Breast epithelium (tissue), 4 donors: ENCODE measurements at places on chromosomes 7 and 10. TPM values are rescaled to one million over a fixed set of nuclear protein-coding genes. Genes with fewer than 3 reads are reported as not detected.

DNA sequence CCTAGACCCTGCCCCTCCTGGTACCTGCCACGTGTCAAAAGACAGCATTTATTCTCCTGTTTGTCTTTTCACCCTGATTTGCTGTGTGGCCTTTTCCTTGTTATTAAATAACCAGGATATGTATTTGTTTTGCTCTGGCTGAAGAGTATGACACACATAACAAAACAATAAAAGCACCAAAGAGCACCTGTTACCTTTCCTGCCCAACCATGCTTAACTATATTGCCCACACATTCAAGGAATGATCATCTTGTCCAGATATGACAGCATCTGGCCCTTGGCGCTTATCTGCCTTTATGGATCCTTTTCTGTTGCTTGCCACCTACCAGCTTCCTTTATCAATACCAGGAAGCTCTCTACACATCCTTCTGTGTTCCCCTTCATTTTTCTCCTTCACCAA lies 357.7 kb downstream of the FGFR2 start:
- no peaks in the 10 kb centered on the region for H3K36me3 ChIP-seq
- no peaks in the 10 kb centered on the region for H3K27me3 ChIP-seq
- no peak overlapping the region for H3K27ac ChIP-seq
- H3K4me3 ChIP-seq = no peak overlapping the region

DNA sequence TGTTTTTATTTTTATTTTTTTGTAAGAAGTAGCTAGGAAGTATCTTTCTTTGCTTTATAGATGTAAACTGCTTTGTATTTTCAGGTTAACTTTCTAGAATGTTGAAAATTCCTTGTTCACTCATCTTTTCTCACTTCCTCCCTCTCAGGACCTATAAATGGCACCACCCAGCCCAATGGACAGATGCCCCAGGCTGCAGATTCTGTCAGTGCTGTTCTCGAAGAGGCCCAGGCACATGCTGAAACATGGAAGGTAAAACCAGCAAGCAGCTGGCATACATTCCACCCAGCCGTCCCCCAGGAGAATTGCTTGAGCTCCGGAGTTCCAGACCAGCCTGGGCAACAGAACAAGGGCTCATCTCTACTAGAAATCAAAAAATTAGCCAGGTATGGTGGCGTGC lies 47.1 kb upstream of the PDSS1 start:
- no peak overlapping the region for H3K27ac ChIP-seq
- H3K27me3 ChIP-seq = peaks cover 6% of the 10 kb centered on the region
- H3K36me3 ChIP-seq = no peaks in the 10 kb centered on the region

- no peaks in the 10 kb centered on the region for H3K27me3 ChIP-seq
- DNase-seq = no peak
- H3K4me3 ChIP-seq = no peak overlapping the region
- H3K36me3 ChIP-seq = no peaks in the 10 kb centered on the region
Observed at GRCh38 chr10:93281367-93281720, 200.8 kb downstream of the MYOF start.

GRCh38 chr10:78290131-78290750 lies 256.6 kb downstream of the RPS24 start:
- H3K27ac ChIP-seq = no peak overlapping the region
- DNase-seq = no peak
- H3K4me3 ChIP-seq = no peak overlapping the region
- no peaks in the 10 kb centered on the region for H3K4me1 ChIP-seq
- H3K36me3 ChIP-seq = no peaks in the 10 kb centered on the region
- H3K27me3 ChIP-seq = no peaks in the 10 kb centered on the region

DNA sequence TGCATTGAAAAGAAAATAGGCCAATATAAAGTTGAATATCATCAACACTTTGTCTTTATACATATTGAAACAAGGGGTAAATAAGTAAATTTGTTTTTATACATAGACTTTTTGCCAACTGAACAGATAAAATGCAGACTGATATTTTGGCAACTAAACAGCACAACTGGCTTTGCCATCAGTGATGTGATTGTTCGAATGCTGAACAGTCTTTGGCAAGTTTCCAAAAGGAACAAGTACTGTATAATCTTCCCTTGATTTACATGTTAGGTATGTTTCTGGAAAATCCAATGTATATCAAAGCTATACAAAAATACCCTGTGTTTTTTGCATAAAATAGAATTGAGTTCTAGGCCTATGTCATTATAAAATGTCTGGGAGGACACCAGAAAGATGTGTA lies 18.2 kb upstream of the ANKRD1 start:
- no peak for DNase-seq
- H3K27ac ChIP-seq = no peak overlapping the region
- H3K4me3 ChIP-seq = no peak overlapping the region
- no peaks in the 10 kb centered on the region for H3K36me3 ChIP-seq

GRCh38 chr10:45001381-45002148 lies 842 bp downstream of the ZNF22 start:
- no peaks in the 10 kb centered on the region for H3K36me3 ChIP-seq
- H3K4me3 ChIP-seq = peak overlapping the region; percentile 56
- H3K27me3 ChIP-seq = no peaks in the 10 kb centered on the region
- peak overlapping the region; percentile 99 for H3K27ac ChIP-seq
- DNase-seq = no peak

PIK3AP1 gene
- 14.2 TPM for total RNA-seq

GRCh38 chr7:130360518-130360917 lies 15.9 kb downstream of the CPA5 start:
- H3K27me3 ChIP-seq = no peaks in the 10 kb centered on the region
- peaks cover 8% of the 10 kb centered on the region for H3K4me1 ChIP-seq
- no peak overlapping the region for H3K4me3 ChIP-seq
- no peak for DNase-seq
- no peaks in the 10 kb centered on the region for H3K36me3 ChIP-seq

GRCh38 chr10:77641788-77642397 lies 4.3 kb upstream of the KCNMA1 start:
- H3K27ac ChIP-seq = no peak overlapping the region
- no peaks in the 10 kb centered on the region for H3K36me3 ChIP-seq
- H3K27me3 ChIP-seq = peaks cover 20% of the 10 kb centered on the region
- DNase-seq = peak; percentile 63
- no peak overlapping the region for H3K4me3 ChIP-seq

LHPP gene
- total RNA-seq = 13.1 TPM

GRCh38 chr7:141551094-141551781 lies at the start of gene AGK:
AGK (plus strand) TSS chr7:141551410; CDS start chr7:141555467, 4,057 bp downstream.
- H3K36me3 ChIP-seq = no peaks in the 10 kb centered on the region
- H3K27me3 ChIP-seq = no peaks in the 10 kb centered on the region
- no peaks in the 10 kb centered on the region for H3K4me1 ChIP-seq
- H3K27ac ChIP-seq = peak within 1 kb of the TSS; percentile 70

TMEM130 gene
- total RNA-seq = 1.3 TPM

DNA sequence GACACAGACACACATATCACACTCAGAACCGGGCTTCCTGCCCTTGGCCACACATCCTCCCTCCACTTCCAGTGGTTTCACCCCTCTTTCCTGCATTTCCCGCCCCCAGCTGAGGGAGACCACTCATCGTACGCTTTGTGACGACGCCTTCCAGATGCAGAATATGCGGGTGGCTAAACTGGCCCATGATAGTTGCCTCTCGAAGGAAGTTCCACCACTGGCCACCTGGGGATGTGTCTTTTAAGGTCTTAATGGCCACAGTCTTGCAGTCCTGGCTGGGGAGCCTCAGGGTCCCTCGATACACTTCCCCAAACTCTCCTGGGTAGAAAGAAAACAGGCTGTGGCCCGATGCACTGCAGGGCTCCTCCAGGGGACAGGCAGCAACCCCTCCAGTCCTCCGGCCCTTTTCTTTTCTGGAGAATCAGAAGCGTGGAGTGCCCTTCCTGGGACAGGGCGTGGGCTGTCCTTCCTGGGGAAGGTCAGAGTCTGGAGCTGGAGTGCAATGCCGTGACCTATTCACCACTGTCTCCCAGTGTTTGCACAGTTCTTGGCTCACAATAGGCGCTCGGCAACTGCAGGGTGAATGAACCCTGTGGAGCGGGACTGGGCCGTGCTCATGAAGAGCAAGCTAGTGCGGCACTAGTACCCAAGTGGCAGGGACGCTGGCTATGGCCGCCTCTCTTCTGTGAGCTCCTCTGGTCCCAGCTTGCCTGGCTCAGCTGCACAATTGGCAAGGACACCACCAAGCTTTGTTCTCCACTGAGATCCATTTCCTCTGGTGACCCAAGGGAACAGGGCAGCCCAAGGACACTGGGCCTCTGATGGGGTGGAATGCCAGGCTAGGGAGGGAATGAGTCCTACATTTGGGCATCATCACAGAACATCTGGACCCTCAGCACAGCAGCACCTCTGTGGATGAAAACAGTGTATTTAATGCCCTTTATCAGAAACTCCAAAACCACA lies 13.2 kb downstream of the EPHA1 start:
- peaks cover 17% of the 10 kb centered on the region for H3K4me1 ChIP-seq
- no peaks in the 10 kb centered on the region for H3K27me3 ChIP-seq
- no peaks in the 10 kb centered on the region for H3K36me3 ChIP-seq
- no peak overlapping the region for H3K4me3 ChIP-seq
- no peak overlapping the region for H3K27ac ChIP-seq

DNA sequence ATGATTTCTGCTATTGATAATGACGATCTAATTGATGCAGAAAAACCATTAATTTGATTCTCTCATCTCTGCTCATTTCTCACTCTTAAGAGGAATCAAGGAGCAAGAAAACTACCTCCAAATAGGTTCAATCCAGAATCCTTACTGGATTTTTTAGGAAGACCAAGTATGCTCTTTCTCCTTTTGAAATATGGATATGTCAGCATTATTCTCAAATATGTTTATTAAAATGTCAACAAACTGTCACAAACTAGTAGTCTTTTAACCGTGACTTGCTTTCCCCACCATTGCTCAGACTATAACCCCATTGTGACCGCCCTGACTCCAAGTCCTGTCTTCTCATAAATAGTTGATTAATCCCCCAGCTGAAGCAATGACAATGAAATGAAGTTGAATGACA lies 1.1 kb upstream of the ATOH7 start:
- H3K4me3 ChIP-seq = no peak overlapping the region
- no peak for DNase-seq
- no peaks in the 10 kb centered on the region for H3K27me3 ChIP-seq
- no peaks in the 10 kb centered on the region for H3K36me3 ChIP-seq

SPAM1 gene
- not detected for total RNA-seq

GRCh38 chr10:75809003-75809402 lies 377.6 kb downstream of the LRMDA start:
- H3K4me1 ChIP-seq = no peaks in the 10 kb centered on the region
- no peak for DNase-seq
- H3K36me3 ChIP-seq = no peaks in the 10 kb centered on the region
- no peaks in the 10 kb centered on the region for H3K27me3 ChIP-seq
- H3K4me3 ChIP-seq = no peak overlapping the region
- H3K27ac ChIP-seq = no peak overlapping the region

DNA sequence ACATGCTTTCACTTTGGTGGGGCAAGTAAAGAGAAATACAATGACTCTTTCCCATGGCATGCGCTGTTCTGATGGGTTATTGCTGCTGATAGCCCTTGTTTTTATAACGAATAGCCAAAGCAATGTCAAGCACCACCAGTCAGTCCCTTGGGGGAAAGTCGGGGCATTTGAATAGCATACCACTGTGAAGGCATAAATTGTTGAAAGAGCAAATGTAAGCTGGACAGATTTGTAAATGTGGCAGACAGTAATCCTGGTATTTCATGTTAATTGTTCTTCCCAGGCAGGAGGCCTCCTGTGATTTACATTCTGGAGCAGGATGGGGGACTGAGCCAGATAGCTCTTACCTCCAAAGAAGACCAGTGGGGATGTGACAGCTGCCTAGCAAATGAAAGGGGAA lies 293.3 kb downstream of the ADRA2A start:
- H3K4me1 ChIP-seq = no peaks in the 10 kb centered on the region
- no peak overlapping the region for H3K4me3 ChIP-seq
- no peak overlapping the region for H3K27ac ChIP-seq
- no peaks in the 10 kb centered on the region for H3K27me3 ChIP-seq
- DNase-seq = no peak
- no peaks in the 10 kb centered on the region for H3K36me3 ChIP-seq

DNA sequence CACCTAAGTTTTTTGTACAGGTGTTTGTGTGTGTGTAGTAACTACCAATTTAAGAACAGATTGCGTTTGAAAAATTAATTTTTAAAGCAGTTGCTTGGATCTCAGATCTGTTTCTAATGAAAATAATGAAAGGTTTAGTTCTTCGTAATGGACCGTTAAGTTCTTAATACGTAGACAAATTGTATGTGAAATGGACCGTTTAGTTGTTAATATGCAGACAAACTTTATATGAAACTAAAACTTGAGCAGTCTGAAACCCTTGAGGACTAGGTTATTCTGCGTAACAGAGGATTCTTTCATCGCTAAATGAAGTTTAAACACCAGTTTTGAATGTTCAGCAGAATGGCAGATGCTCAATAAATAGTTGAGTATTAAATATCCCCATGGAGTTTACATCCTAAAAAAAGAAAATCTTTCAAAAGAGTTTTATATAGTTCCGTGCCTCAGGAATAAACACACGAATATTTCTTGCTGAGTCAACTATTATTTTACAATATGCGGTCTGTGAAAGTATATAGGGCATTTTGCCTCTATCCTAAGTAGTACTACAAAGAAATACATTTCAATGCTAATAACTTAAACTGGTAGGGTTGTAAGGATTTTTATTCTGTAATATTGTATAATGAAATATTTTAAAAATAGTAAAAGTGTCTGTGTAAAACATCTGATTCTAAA lies 1.2 kb downstream of the DBF4 start:
- peak overlapping the region; percentile 88 for H3K4me3 ChIP-seq
- H3K27ac ChIP-seq = peak overlapping the region; percentile 93
- no peak for DNase-seq
- H3K36me3 ChIP-seq = no peaks in the 10 kb centered on the region
- H3K27me3 ChIP-seq = no peaks in the 10 kb centered on the region

EEPD1 gene
- 32.5 TPM for total RNA-seq

TAF3 gene
- total RNA-seq = 9.7 TPM

KAZALD1 gene
- total RNA-seq = 4.9 TPM

AOAH gene
- total RNA-seq = 13.3 TPM

- no peak overlapping the region for H3K27ac ChIP-seq
- no peak for DNase-seq
- H3K4me3 ChIP-seq = no peak overlapping the region
- H3K4me1 ChIP-seq = no peaks in the 10 kb centered on the region
- no peaks in the 10 kb centered on the region for H3K27me3 ChIP-seq
Observed at GRCh38 chr7:70481570-70482123, 650.3 kb upstream of the GALNT17 start.

LRGUK gene
- total RNA-seq = 2.6 TPM

DNA sequence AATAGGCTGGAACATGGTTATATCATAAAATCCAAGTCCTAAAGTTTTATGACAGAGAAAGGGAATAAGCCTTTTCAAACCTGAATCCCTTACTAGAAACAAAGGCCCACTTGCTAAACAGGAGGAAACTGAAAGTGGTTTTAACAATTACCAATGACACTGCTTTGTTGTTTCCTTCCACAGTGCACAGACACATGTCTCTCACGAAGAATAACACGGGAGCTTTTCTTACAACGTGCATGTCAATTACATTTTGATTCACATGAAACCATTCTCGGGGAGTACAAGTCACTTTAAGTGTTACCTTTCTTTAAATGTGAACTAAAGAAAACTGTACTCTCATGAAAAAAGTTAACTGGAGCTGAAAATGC lies 1.4 kb downstream of the MRPS33 start:
- H3K27me3 ChIP-seq = no peaks in the 10 kb centered on the region
- peak overlapping the region; percentile 67 for H3K4me3 ChIP-seq
- H3K4me1 ChIP-seq = no peaks in the 10 kb centered on the region
- DNase-seq = no peak
- H3K27ac ChIP-seq = no peak overlapping the region

SPDYE2B gene
- total RNA-seq = not detected
